ENCODE measurements at places on chromosomes 6 and 20.

GRCh38 chr6:85008296-85009009 lies 244.1 kb upstream of the TBX18 start:
- DNase-seq, result no peak

DNA sequence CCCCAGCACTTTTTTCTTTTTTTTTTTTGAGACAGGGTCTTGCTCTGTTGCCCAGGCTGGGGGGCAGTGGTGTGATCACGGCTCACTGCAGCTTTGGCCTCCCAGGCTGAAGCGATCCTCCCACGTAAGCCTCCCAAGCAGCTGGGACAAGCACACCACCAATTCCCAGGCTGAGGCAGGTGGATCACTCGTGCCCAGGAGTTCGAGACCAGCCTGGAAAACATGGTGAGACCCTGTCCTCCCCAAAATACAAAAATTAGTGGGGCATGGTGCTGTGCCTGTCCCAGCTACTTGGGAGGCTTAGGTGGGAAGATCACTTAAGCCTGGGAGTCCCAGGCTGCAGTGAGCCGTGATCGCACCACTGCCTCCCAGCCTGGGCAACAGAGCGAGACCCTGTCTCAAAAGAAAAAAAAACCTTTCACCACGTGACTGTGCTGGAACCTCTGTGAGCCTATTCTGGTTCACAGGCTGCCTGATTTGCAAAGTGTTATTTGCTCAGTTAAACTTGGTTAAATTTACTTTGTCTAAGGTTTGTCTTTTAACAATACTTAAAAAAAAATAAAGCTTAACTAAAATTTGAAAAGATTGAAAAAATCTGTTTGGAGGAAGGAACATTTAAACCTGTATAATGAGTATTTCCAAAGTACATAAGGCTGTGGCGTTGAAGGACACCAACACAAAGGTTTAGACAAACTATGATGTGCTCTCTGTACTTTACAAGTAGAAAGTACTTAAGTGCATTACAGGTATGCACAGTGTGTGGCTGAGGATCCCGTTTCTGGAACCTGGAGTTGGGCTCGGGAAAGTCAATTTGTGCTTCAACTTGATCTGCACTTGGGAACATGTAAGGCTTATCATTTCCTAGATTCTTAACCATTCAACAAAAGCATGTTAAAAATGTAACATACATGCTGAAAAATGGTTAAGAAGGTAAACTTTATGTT lies 55.0 kb downstream of the PPP1R3G start:
- DNase-seq, result no peak

GRCh38 chr6:41872147-41872546 lies 23.0 kb downstream of the USP49 start:
- no peak for DNase-seq

- DNase-seq, result no peak
These were observed 1.9 kb downstream of the KATNA1 start for GRCh38 chr6:149646599-149646998.

GRCh38 chr20:9137001-9137400 lies 68.1 kb downstream of the PLCB4 start:
- DNase-seq, result no peak

- no peak for DNase-seq
These were observed 19.2 kb downstream of the CAPN11 start for GRCh38 chr6:44177691-44178423.

Data from activated naive CD4-positive, alpha-beta T cell treated with anti-CD3 and anti-CD28 coated beads, Interleukin-2, amount 50 U/mL, for 16 hours (primary cell).